ENCODE measurements at places on chromosomes 12 and 14.

DNA sequence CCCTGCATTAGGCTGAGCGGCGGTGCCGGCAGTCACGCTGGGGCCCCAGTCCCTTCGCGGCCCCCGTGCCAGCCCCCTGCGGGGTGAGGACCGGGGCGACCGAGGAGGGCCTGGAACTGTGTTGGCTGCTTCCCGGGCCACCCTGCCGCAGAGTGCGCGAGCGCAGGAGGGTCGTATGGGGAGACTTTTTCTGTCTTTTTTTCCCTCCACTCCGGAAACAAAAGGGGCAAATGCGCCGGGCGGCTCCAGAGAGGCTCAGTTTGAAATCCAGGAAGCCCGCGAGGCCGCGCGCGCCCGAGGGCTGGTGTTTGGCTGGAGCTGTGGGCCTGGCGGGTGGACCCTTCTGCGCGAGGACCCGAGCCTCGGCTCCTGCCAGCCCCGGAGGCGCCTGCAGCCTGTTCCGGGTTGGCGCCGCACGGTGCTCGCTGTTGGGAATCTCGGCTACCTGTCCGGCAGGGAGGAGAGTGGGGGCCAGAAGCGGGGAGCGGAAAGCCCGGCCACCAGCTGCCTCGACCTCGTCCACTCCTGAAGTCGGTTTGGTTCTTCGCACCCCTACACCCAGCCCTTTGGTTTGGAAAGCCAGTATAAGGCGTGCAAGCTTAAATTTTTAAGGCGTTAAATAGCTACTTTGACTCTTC is 638 bp downstream of the PLEKHG3 start:
- DNase-seq: no peak

- DNase-seq: no peak
These were observed 111.9 kb upstream of the CPM start for GRCh38 chr12:69044887-69045286.

DNA sequence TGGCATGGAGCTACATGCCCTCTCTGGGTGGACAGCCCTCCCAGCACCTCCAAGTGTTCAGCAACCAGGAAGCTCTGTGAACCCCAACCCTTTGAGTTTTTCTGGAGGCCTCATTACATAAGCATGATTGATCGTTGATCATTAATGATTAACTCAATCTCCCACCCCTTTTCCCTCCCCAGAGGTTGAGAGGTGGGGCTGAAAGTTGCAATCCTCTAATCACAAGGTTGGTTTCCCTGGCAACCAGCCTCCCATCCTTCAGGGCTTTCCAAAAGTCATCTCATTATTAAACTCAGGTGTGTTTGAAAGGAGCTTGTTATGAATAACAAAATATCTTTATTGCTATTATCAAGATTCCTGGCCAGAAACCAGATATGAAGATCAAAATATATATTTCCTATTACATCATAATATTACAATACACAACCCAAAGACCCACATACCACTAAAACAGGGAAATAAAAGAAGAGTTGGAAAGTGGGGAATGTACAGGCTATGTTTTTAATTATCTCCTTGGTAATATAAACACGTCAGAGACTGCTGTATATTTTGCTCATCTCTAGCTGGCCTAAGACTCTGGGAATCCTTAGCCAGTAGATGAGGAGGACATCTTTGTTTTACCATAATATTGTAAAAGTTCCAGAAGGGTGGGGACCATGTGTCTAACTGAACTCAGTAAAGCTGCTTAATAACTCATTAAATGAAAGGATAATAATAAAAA is 73.6 kb downstream of the SSPN start:
- DNase-seq: no peak

DNA sequence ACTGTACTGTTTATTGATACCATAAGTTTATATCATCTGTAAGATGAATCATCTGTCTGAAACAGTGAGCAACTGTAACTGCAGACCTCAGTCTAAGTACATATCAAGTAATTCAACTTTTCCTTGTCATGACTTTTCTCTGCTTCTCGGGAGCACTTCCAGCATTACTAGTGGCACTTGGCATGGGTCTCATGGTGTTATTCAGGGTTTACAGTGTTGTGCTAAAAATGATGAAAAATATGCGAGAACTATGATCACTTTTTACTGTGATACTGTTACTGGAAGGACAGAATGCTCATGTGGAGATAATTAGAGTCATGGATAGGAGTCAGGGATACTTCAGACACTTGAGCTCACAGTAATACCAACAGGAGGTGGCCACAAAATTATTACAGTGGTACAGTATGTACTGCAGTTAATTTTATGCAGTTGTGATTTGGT is 8.3 kb downstream of the KTN1 start:
- DNase-seq: no peak

DNA sequence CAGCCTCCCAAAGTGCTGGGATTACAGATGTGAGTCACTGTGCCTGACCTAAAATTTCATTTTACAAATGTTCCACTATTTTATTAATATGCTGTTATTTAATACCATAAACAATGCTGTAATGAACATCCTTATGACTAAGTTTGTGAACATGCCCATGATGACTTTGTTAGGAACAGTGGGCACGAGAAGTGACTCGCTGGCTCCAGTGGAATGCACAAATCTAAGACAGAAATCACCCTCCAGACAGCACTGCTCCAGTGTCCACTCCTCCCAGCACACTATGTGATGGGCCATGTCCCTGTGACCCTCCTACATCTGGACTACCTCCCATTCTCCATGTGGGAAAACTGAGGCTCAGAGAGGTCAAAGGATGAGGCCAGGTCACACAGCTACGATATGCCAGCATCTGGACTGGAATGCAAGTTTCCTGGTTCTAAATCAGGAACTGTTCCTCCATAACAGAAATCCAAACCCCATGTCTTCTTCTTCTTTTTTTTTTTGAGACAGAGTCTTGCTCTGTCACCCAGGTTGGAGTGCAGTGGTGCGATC is 57.9 kb downstream of the GPR68 start:
- no peak for DNase-seq

- peak; percentile 21 for DNase-seq
These were observed 8.7 kb upstream of the SPATS2 start for GRCh38 chr12:49358483-49359141.

GRCh38 chr14:54787261-54787660 is 115.4 kb downstream of the GCH1 start:
- no peak for DNase-seq

DNA sequence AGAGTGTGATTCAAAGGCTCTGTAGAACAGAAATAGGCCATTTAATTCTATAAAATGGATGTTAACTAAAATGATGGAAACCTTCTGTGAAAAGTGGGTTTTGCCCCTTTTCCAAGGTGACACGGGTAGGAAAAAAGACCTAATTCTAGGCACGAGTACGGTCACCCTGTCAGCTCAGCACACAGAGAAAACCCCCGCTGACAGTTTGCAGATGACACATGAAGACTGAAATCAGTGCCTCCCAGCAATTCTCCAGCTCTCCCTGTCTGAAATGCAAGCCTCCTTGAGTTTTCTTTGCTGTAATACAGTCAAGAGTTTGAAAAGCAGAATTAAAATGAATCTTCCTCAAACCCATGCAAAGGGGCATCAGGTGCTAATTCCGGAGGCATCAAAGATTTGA is 230.0 kb downstream of the TMEM132D start:
- no peak for DNase-seq

GRCh38 chr14:64910847-64911495 is 3.3 kb upstream of the CHURC1 start:
- peak; percentile 15 for DNase-seq

DNA sequence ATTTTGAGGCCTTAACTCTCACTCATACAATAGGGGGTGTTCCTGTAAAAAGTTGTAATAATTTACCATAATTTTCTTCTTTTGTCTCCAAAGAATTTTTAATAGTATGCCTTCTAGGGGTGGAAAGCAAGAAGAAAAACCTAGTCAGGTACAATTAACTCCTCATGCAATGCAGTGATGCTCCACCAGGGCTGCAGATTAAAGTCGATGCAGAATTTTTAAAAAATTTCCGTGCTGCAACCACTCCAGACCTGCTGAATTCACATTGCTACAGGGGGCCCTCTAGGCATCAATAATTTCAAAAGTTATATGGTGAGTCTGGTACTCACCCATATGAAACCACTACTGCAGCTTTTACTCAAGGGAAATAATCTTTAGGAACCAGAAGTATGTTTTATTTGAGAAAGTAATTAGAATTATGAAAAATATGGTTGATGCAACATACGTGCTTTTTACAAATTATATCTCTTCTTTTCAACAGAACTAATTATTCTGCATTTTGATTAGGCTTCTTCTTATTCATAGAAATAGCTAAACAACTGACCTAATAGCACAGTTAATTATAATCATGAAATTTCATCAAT is 353.2 kb downstream of the BCAT1 start:
- no peak for DNase-seq

- DNase-seq: no peak
These were observed 14.4 kb downstream of the ISCU start for GRCh38 chr12:108576660-108577234.

DNA sequence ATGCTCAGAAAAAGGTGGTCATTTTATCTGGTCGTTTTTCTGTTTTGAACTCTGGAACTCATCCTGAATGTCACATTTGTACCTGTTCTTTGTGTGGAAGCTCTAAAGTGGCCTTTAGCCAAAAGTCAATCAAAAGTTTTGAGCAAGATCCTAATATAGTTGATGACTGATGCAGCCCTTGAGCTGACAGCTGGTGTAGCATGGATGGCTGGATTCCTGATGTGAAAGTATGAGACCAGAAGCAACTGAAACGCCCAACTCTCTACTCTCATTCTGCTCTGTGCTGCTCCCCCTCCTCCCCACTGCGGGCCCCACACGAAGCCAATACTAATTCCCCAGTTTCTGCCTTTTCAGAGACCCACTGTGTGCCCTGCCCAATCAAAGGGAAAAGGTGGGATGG is 10.3 kb upstream of the MYH7 start:
- DNase-seq: no peak

DNA sequence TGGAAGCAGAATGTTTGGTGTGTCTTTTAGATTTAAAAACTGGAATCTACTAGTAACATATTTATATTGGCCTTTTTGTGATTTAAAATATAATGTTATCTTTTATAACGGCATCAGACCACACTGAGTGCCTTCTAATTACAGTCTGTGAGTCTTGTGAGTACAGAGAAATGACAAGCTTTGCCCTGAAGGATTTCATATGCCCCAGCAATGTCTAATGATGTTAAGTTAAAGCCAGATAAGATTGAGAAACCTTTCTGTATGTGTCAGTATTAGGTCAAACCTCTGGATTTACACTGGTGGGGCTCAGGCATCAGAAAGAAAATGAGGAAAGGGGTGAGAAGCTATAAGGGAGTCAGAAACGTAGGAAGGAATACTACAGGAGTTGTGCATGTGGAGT is 25.2 kb downstream of the PLEKHA5 start:
- DNase-seq: no peak

DNA sequence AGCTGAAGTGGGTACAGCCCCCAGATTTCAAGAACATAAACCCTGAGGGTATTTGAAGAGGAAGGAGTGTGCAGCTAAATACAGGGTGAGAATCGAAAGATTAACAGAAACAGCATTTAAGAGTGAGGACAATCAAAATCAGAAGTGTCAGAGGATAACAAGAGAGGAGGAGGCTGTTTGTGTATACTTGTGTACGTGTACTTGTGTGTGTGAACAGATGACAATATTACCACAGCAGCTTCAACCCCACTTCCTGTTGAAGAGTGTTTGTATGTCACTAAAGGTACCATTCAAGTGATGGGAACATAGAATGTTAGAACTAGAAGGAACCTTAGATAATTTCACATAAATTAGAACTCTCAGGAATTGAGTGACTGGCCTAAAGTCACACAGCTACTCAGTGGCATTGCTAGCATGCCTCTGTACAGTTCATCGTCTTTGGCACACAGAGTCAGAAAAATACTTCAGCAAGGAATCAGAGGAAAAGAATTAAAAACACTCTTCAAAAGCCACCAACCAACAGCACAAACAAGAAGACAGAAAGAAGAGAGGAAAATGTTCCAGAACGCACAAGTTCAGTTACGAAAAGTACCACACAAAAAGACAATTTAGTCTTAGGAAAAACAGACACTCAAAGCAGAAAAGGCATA is 164.3 kb upstream of the BCL2L14 start:
- DNase-seq: no peak
